KG1 (cell line): ENCODE measurements at places on chromosomes 2 and 18.

DNA sequence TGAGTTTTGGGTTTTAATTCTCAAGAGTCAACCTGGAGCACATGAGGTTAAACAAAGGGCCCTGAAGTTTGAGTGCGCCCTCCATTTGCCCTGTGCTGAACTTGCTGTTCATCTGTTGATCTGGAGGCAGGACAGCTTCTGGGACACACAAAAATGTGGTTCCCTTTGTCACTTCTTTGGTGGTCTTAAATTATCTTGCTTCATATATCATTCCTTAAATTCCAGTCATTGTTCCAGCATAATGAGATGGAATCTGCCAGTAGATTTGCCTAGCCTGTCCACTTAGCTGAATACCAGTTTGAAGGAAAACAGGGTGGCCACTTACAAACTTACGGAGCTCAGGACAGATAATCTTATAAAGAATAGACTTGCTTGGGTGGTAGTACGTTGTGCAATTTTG is 916 bp downstream of the CETN1 start:
- no peak for DNase-seq

DNA sequence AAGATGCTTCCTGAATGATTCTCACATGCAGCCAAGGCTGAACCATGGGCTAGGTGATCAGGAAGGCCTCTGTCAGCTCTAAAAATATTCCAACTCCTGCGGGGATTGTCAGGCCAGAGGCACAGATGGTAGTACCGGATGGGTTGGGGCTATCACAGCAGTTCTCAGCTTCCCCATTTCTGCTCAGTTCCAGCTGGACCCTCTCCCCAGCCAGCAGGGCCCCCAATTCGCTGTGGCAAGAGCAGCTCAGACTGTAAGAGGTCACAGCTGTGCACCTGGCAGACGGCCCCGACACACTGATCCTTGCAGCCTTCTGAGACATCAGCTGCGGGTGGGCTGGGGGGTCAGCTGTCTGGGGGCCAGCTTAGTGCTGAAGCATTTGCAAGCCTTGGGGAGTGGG is 43.6 kb upstream of the TCF7L1 start:
- DNase-seq: no peak

DNA sequence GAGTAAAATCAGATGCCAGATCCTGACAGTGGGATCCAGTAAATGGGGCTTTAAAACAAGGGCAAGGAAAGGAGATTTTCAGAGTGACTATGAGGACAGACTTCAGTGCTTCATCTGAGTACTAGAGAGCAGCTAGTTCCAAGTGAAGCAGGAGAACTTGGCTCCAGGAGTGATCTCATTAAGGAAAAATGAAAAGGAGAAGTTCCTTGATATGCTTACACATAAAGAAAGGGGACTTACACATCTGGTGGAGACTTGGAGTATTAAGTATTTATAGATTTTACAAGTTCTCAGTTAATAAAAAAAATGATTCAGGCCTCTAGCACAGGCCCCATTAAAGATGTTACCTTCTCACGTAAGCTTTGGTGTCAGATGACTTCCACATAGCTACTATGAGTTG is 105.8 kb downstream of the ICOS start:
- no peak for DNase-seq

GRCh38 chr18:5939801-5940667 is 44.7 kb upstream of the TMEM200C start:
- no peak for DNase-seq

GRCh38 chr2:15115776-15116175 is 445.4 kb downstream of the NBAS start:
- no peak for DNase-seq

DNA sequence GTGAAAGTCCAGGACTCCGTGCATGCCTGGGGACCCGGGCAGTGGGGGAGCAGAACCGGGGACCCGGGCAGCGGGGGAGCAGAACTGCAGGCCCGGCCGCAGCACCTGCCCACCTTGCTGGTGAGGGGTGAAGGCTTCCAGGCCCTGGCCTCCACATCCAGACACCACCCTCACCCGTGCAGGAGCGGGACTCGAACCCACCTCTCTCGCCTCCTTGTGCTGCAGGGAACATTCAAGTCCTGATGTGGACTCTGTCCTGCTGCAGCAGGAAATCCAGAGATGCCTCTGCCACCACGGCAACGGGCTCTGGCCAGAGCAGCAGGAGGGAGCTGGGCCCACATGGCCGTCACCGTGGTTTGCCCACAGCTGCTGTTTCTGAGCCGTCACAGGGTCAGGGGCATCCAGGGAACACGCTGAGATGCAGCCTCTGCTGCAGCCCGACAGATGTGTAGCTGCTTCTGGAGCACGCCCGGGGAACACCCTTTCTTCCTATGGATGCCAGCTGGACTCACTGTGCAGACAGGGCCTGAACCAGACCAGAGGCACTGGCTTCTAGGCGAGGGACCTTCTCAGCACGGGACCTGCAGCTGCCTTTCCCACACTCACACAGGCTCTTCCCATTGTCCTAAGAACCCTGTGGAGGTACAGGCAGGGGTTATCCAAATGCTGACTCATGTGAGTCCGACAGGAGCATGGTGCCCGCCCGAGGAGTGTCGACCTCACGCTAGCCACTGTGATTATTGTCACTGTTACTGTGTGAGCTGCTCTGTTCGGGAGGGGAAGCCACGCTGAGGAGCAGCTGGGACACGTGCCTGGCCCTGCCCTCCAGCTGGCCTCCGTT is 89.2 kb upstream of the CTDP1 start:
- no peak for DNase-seq

- DNase-seq: no peak
Measured at GRCh38 chr2:148021059-148021861, at the start of gene MBD5. TSS of gene MBD5 (plus strand) at chr2:148021091.
